Psoas muscle (tissue), 8 donors: ENCODE measurements at places on chromosomes 1 and 21.

- peaks cover 69% of the 10 kb centered on the region for H3K4me1 ChIP-seq
- no peak for DNase-seq
- no peaks in the 10 kb centered on the region for H3K36me3 ChIP-seq
- H3K27me3 ChIP-seq: no peaks in the 10 kb centered on the region
- peak overlapping the region; percentile 79 for H3K27ac ChIP-seq
These were observed 33.7 kb downstream of the TBX15 start for GRCh38 chr1:118954301-118954905.

DNA sequence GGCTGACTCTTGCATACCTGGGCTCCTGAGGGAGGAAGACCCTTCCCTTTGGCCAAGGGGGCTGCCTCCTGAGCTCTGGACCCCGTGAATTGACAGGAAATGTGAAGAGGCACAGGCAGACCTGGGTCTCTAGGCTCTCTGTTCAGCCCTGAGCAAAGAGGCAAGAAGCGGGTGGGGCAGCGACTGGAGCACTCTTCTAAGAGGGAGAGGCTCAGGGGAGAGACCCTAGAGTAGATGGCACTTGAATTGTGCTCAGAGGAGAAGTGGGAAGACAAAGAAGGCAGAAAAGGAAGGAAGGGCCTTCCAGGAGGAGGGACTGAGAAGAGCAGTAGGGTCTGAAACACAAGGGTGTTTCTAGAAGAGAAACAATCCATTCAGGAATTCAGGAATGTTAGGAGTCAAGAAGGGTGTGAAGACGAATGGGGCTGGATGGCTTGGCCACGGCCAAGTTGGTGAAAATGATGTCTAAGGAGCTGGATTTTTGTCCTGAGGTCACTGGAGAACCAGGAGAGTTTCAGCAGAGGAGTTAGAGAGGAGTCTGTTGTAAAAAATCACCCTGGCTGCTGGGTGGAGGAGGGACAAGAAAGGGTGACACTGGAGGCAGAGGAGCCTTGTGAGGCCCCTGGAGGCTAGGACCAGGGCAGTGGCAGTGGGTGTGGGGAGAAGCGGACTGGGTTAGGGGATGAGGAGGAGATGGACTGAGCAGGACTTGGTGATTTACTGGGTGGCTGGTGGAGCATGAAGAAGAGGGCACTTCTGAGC is 5.3 kb downstream of the TIE1 start:
- DNase-seq: no peak
- H3K4me1 ChIP-seq: no peaks in the 10 kb centered on the region
- H3K36me3 ChIP-seq: no peaks in the 10 kb centered on the region
- no peaks in the 10 kb centered on the region for H3K27me3 ChIP-seq
- H3K27ac ChIP-seq: no peak overlapping the region

DNA sequence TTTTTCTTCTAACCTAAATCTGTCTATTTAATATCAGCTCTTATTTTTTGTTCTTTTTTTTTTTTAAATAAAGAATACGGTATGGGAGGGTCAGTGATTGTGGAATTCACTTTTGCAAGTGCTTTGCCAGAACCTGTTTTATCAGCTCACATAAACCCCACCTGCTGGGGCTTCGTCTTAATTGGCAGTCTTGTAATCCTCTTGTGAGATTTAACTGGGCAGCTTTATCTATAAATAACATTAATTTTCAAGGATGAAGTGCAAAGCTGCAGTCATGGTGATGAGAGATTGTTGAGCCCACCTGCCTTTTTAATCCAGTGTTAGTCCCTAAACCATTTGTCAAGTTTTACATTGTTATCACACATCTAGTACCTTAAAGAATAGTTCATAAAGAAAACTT is 18.2 kb upstream of the PDC start:
- no peaks in the 10 kb centered on the region for H3K27me3 ChIP-seq
- H3K4me3 ChIP-seq: no peak overlapping the region
- no peaks in the 10 kb centered on the region for H3K4me1 ChIP-seq
- H3K27ac ChIP-seq: no peak overlapping the region
- no peaks in the 10 kb centered on the region for H3K36me3 ChIP-seq

DNA sequence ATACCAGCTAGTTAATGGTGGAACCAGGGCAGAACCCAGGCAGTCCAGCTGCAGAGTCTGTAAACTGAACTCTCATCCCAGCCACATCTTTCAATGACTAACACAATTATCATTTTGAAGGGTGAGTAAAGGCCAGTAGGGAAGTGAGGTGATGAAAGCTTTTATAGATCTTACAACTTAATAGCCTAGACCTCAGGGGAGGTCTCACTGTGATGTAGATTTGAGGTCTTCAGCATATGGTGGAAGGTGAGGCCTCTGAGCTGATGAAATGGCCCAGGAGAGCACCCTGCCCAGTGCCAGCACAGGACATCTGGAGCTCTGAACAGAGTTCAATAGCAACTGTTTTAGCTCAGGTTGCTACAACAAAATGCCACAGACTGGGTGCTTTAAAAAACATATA is 44.8 kb upstream of the POU2F1 start:
- no peaks in the 10 kb centered on the region for H3K36me3 ChIP-seq
- H3K4me3 ChIP-seq: no peak overlapping the region
- no peak for DNase-seq

GRCh38 chr1:20588634-20589225 is at the start of gene CDA:
Gene CDA (plus strand): TSS chr1:20589097. CDS start chr1:20589130, 33 bp downstream.
- H3K27ac ChIP-seq: no peak within 1 kb of the TSS
- H3K4me1 ChIP-seq: no peaks in the 10 kb centered on the region
- no peaks in the 10 kb centered on the region for H3K27me3 ChIP-seq
- no peaks in the 10 kb centered on the region for H3K36me3 ChIP-seq

DNA sequence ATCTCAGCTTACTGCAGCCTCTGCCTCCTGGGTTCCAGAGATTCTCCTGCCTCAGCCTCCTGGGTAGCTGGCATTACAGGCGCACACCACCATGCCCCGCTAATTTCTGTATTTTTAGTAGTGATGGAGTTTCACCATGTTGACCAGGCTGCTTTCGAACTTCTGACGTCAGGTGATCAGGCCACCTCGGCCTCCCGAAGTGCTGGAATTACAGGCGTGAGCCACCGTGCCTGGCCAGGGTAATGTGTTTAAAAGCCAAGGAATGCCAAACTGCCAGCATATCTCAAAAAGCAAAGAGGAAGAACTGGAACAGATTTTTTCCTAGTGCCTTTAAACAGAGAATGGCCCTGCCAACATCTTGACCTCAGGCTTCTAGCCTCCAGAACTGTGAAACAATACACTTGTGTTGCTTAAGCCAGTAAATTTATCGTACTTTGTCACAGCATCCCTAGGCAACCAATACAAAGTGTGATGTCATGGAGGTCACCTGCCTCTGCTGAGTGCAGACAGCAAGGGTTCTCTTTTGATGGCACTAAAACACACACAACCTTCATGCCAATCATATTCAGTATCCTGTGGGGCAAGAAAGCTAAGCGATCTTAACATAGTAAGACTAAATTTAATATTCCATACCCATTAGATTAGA is 858.3 kb upstream of the TMPRSS15 start:
- H3K36me3 ChIP-seq: no peaks in the 10 kb centered on the region
- H3K27me3 ChIP-seq: no peaks in the 10 kb centered on the region
- H3K4me3 ChIP-seq: no peak overlapping the region
- H3K4me1 ChIP-seq: no peaks in the 10 kb centered on the region

- H3K27me3 ChIP-seq: no peaks in the 10 kb centered on the region
- H3K4me3 ChIP-seq: no peak overlapping the region
- no peaks in the 10 kb centered on the region for H3K36me3 ChIP-seq
- no peaks in the 10 kb centered on the region for H3K4me1 ChIP-seq
These were observed 43.8 kb upstream of the KCNE2 start for GRCh38 chr21:34320011-34320410.

- no peaks in the 10 kb centered on the region for H3K27me3 ChIP-seq
- H3K36me3 ChIP-seq: no peaks in the 10 kb centered on the region
- H3K27ac ChIP-seq: no peak overlapping the region
- no peak for DNase-seq
- H3K4me1 ChIP-seq: peaks cover 9% of the 10 kb centered on the region
These were observed 30.7 kb upstream of the CCN1 start for GRCh38 chr1:85549834-85550233.

GRCh38 chr1:112743174-112744008 is 28.3 kb upstream of the PPM1J start:
- peaks cover 8% of the 10 kb centered on the region for H3K4me1 ChIP-seq
- no peak overlapping the region for H3K27ac ChIP-seq
- no peaks in the 10 kb centered on the region for H3K36me3 ChIP-seq
- H3K4me3 ChIP-seq: peak overlapping the region; percentile 43
- no peak for DNase-seq

GRCh38 chr1:28910379-28911115 is 3.8 kb upstream of the EPB41 start:
- H3K27me3 ChIP-seq: no peaks in the 10 kb centered on the region
- H3K27ac ChIP-seq: no peak overlapping the region
- no peak overlapping the region for H3K4me3 ChIP-seq

- no peaks in the 10 kb centered on the region for H3K4me1 ChIP-seq
- H3K27ac ChIP-seq: no peak overlapping the region
- DNase-seq: no peak
- no peaks in the 10 kb centered on the region for H3K27me3 ChIP-seq
- no peak overlapping the region for H3K4me3 ChIP-seq
- no peaks in the 10 kb centered on the region for H3K36me3 ChIP-seq
These were observed 43.0 kb upstream of the CRNN start for GRCh38 chr1:152457071-152457470.

GRCh38 chr1:238242181-238242580 is 351.5 kb upstream of the ZP4 start:
- no peak for DNase-seq
- no peak overlapping the region for H3K27ac ChIP-seq
- H3K27me3 ChIP-seq: no peaks in the 10 kb centered on the region
- no peak overlapping the region for H3K4me3 ChIP-seq

DNA sequence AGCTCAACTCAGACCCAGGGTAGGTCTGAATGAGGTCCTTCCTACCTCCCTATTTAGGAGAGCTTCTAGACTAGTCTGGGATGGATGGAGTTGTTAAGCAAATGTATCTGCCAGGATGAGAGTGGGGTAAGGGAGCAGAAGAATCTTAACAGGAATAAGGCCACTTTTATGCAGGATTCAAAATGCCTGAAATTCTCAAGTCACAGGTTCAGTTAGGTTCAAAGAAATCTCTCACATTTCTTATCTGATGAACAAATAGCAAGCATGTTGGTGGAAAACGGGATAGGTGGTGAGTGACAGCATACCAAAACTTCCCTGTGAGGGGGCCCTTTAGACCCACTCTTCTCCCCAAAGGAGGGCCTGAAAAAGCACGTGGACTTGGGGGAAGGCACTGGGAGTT is 3.0 kb downstream of the SLAMF9 start:
- no peaks in the 10 kb centered on the region for H3K4me1 ChIP-seq
- no peak overlapping the region for H3K4me3 ChIP-seq
- H3K36me3 ChIP-seq: no peaks in the 10 kb centered on the region
- H3K27me3 ChIP-seq: no peaks in the 10 kb centered on the region
- DNase-seq: no peak

DNA sequence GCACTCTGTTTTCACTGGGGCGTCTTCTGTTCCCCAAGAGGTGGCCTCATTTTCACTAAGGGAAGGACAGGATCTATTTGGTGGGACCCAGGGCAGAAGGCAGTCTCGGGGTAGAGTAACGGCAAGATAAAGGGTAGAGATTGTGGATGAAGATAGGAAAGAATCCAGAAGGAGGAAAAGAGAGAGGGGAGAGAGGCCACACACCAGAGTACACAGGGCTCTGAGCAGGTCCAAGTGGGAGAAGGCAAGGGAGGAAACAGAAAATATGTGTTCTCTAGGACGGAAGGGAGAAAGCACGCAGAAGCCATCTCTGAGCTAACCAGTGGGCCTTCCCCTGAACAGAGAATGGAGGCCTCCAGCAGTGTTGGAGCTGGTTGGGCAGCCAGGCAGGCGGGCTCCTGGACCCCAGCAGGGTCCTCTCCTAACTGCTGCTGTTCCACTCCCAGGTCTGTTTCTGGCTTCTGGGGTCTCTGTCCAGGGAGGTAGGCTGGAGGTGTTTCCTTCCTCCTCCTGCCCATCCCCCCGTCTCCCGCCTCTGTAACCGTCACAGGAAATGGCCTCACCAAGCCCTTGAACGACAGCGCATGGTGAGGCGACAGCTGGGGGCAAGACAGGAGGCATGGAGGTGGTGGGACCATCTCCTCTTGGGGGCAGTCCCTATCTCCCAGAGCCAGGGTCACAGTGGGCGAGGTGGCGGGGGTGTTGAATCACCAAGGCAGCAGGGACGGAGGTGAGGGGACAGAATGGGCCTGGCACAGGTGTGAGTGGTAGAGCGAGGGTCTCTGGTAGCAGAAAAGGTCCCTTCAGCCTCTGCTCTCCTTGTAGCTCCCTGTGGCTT is 649 bp downstream of the PTPN7 start:
- H3K4me3 ChIP-seq: peak overlapping the region; percentile 11
- H3K4me1 ChIP-seq: no peaks in the 10 kb centered on the region
- DNase-seq: no peak

- no peak overlapping the region for H3K27ac ChIP-seq
- H3K4me1 ChIP-seq: no peaks in the 10 kb centered on the region
- no peaks in the 10 kb centered on the region for H3K36me3 ChIP-seq
- H3K27me3 ChIP-seq: no peaks in the 10 kb centered on the region
These were observed 162.5 kb downstream of the TYW3 start for GRCh38 chr1:74895411-74895810.

DNA sequence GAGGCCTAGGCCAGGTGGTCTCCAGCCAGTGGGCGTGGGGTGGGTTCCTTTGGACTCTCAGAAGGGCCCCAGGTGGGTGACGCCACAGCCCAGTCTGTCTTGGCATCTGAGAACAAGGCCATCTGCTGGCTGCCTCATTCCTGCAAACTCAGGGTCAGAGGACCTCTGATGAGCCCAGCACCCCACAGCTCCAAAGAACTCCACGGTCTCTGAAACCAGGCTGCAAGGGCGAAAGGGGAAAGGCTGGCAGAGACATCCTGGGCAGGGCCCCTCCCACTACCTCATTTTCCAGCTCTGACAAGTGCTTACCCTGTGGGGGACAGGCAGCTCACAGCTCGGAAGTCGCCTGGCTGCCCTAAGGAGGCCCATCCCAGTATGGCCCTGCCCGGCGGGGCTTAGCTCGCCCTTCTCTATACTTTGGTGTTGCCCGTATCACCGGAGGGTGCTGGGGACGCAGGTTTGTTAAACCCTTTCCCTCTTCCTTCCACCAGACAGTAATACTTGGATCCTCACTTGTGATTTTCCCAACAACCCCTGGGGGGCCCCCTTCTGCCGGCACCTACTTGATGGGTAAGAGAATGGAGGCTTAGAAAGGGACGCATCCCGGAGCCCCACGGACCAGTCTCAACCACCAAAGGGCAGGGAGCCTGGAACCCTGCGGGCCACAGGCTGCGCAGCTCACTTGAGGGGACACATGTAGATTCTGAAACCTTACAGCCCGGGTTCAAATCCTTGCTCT is 10.9 kb upstream of the EDN2 start:
- H3K36me3 ChIP-seq: no peaks in the 10 kb centered on the region
- DNase-seq: no peak
- H3K4me3 ChIP-seq: peak overlapping the region; percentile 55
